Kidney (tissue), 22 donors: ENCODE measurements at places on chromosomes 12 and 14.

- peak; percentile 5 for DNase-seq
Observed at GRCh38 chr14:29390081-29390832, 537.4 kb downstream of the PRKD1 start.

GRCh38 chr14:89779707-89780106 lies 174.8 kb downstream of the EFCAB11 start:
- no peak for DNase-seq

DNA sequence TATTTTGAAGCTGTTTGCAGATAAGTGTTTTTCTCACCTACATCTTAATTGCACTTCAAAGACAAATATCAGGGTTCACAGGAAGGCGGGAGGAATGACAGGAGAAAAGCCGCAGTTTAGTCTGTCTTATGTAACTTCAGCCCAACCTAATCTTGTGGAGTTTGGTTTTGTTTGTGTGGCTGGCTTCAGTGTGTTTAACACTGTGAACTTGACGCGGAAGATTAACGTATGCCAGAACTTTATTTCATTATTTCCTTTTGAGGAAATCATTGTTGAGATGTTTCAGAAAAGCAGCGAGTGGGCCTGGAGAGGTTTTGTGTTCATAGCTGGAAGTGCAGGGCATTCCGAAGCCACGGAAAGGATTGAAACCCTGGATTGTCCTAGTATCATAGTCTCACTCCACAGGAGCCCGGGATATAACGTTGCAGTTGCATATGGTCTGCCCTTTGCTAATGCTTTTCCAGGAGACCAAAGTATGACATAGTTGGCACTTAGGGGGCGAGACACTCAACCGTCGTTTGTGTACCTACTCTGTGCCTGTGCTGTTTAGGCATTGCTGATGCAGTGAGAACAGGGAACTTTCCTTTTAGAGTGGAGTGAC lies 2.0 kb downstream of the PELI2 start:
- no peak for DNase-seq

DNA sequence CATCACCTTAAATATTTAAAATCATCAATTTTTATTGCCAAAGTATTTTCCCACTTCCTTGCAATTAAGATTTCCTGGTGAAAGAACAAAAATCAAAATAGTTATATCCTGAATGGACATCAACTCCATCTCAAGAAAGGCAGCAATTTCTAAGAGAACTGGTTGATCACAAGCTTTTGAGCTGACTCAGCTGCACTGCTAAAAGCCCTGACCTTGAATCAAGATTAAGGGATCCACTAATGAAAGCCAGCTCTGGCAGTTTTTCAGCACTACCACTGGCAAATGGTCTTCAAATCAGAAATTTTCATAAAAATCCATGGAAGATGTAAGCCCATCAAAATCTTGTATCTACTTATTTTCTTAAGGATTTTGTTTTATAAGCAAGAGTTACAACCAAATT lies 123.4 kb downstream of the SLC6A15 start:
- no peak for DNase-seq

DNA sequence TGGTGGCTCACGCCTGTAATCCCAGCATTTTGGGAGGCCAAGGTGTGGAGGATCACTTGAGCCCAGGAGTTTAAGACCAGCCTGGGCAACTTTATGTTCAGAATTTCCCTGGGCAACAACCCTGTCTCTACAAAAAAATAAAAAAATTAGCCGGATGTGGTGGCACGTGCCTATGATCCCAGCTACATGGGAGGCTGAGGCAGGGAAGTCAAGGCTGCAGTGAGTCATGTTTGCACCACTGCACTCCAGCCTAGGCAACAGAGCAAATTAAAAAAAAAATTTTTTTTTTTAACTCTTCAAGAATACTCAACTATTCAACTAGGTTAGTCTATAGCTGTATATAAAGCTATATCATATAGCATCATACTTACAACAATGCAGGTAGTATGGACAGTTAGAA lies 113.0 kb downstream of the RALGAPA1 start:
- DNase-seq, result no peak

DNA sequence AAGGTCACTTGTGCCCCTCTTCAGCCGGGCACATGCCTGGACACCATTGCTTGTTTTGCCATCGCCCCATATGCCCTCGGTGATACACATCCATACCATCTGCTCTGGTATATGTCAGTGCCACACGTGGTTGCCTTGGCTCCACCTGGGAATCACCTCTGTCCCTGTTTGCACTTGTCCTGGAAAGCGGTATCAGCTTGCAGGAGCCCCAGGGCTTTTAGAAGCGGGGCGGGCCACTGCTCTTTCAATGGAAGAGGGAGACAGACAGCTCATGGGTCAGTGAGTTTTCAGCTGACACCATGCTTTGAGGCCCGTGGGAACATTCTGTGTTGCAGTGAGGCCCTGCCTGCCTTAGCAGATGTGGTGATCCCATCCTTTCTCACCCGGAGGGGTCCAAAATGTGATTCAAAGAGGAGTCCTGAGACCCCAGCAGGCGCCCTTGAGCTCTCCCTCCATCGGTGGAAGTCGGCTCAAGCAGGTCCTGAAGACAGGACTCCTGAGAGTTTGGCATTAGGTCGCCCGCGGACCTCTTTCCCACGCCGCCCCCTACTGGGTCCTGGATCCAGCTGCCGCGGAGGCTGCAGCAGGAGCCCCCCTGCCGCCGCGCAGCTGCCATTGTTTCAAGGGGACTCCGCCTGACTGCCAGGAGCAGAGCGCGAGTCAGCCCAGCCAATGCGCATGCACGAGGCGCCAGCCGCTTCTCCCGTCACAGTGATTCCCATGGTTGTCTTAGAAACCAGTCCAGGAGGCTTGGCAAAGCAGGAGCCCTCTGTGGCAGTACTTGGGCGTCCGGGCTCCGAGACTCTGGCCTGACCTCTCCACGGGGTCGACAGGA lies 773.2 kb upstream of the ALG10B start:
- no peak for DNase-seq

- DNase-seq, result no peak
Observed at GRCh38 chr12:104957719-104958000, 430 bp downstream of the SLC41A2 start.

DNA sequence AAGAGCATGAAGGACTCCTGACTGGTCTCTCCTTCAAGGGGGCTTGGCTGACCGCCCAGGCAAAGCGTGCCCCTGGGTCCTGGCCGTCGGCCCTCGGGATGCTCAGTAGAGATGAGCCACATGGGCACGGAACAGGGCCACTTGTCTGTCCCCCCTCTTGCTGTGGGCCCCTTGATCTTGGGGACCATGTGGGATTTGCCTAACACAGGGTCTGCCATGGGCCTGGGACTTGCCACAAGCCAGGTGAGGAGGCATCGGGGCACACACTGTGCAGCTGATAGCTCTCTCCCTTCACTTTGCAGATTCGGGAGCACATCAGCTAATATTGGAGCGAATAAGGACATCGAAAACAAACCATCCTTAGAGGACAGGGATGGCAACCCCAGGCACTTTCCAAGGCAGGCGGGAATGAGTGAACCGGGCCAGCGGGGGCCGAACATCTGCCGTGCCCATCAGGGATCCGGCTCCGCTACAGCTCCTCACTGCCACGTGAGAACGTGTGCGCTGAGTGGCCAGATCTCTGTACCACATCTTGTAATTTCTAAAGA lies 88.1 kb downstream of the PIWIL1 start:
- no peak for DNase-seq

DNA sequence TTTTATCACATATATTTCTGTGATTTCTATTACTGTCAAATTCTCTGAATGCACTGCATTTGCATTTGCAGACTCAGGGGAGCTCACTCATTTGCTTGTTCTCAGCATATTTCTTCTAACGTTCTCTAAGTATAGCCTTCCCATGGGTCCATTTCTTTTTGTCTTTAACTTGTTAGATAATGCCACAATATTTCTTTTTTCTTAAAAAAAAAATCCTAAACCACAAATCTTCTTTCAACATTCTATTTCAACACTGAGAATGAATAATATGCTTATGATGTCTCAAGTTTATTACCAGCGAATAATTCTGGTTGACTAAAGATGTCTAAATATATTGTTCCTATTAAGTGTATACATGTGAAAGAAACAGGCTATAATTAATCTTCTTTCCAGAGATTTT lies 200.2 kb downstream of the ANO6 start:
- no peak for DNase-seq

- DNase-seq, result no peak
Observed at GRCh38 chr12:110647631-110648040, 33.7 kb downstream of the TCTN1 start.

DNA sequence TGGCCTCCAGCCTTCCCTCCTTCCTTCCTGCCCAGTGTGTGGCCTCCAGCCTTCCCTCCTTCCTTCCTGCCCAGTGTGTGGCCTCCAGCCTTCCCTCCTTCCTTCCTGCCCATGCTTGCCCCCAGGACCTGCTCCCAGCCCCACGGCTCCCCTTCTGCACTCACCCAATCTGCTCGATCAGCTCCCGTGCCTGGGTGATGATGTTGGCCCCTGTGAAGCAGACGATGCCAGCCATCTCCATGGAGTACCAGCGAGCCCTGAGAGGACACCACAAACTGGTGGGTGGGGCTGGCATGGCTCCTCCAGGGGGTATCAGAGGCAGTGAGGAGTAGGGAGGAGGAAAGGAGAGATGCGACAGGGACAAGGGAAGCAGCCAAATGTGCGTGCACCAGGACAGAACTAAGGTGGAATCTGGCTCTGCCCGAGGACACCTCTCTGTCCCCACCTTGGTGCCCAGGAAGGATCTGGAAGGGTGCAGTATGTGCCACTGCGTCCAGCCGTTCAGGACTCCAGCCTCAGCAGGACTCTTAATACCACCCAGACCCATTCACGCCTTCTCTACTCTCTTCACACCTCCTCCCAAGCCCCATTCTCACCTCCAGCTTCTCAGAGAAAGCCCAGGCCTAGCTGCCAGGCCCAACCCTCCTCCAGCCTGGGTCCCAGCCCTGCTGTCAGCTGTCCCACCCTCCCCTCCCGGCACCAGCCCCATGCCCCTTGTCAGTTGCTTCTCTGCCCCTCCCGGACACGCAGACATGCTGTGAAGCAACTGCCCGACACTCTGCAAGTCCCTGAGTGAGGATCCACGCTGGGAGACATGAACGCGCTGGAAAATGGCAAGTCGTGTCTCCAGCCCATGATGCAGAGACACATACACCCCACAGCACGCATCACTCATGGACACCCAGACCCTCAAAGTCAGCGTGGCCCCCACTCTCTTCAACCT lies 22.7 kb downstream of the POLE start:
- DNase-seq, result no peak

GRCh38 chr12:96164951-96165811 lies 29.0 kb upstream of the ELK3 start:
- DNase-seq, result no peak

DNA sequence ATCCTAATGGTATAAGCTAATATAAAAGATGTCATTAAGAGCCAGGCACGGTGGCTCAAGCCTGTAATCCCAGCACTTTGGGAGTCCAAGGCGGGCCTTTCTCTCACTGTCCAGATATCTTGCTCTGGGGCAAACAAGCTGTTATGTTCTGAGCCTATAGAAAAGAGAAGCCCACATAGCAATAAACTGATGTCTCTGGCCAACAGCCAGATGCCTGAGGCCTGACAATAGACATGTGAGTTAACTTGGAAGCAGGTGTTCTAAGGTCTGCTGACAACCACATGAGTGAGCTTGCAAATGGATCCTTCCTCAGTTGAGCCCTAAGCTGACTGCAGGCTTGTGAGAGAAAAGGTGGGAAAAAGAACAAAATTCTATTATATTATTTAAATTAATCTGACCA lies 25.0 kb downstream of the YAF2 start:
- no peak for DNase-seq

DNA sequence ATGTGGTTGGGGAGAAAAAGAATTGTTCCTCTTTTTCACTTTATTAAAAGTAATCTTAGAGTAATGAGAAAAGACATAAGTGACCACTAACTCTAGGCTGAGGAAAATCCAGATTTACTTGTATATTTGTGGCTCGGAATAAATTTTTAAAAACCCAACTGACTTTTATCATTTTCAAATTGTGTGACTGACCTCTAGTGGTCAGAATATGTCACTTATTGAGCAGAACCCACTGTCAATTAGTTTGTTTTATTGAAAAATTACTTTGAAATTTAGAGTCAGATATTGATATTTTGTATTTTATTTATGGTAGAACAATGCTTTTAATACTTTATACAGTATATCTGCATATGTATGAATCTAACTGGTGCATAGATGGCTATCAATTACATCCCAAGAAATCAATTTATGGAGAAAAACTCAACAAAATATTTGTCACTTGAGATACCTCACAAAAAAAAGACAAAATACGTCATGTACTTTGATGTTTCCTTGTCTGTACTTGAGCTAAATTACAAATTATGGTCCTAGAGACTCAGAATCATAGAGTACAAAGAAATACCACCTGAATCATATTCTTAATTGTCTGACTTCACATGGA lies 229.4 kb downstream of the CNTN1 start:
- no peak for DNase-seq

GRCh38 chr12:97127061-97127460 lies 220.0 kb downstream of the NEDD1 start:
- no peak for DNase-seq

- no peak for DNase-seq
Observed at GRCh38 chr14:104086661-104087461, 1.4 kb downstream of the ASPG start.

DNA sequence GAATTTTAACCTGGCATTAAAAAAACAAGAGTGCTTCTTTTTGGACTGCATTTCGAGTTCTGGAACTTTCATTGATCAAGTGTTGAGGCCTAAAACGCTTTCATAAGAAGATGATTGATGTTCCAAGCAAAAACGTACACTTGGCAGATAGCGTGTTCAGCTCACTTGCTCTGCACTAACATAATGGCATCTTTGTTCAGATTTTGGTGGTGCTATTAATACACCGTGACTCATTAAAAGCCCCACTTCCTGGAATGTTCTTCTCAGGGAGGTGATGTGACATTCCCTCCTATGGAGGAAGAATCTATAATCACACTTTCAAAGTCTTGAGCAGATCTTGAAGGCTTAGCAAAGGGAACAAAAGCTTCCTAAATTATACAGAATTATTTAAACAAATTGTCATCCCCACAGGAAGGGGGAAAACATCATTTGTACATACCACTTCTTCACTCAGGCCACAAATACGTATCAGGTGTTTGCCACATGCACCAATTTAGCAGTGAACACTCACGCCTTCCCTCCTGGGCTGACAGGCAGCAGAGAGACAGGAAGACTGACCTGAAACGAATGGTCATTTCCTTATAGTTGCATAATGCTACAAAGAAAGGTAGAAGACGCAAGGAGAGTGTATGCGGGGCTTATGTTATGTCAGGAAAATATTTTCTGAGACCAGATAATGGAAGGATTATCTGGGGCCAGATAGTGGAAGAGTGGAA lies 15.4 kb downstream of the HSP90AA1 start:
- DNase-seq, result no peak
